CD4-positive, alpha-beta T cell treated with Interleukin-17A for 4 hours (primary cell): ENCODE measurements at places on chromosomes 16 and 17.
A peak's percentile ranks its signal among the peaks of the same experiment; 100 is the strongest.

- DNase-seq, result peak; percentile 61
These were observed 1.2 kb downstream of the LAT start for GRCh38 chr16:28986046-28986445.

DNA sequence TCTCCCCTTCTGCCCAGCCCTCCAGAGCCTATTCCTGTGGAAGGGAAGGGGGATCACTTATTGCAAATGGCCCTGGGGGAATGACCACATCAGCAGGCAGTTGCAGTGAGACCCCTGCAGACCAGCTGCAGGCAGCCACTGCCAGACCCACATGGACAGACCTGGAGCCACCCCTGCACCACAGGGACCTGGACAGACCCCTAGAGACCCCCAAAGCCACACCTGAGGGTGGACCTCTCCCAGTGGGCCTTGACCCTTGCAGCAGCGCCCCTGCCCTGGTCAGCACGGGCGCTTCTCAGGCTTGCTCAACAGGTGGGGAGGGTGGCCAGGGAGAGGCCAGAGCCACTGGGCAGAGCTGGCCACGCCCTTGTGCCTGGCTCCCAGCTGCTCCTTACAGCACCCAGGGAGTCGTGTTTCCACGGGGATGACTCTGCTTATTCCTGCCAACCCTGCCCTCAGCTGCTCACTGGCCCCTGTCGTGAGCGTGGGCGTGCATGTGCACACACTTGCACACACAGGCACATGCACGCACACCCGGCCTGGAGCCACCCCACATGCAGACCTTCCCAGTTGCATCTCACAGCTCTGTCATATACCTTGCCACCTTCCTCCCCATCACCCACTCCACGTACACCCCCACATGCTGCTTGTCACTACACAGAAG, 1.3 kb upstream of the SCN4A start:
- no peak for DNase-seq

GRCh38 chr17:38870259-38871165, 654 bp downstream of the LASP1 start:
- peak; percentile 81 for DNase-seq

DNA sequence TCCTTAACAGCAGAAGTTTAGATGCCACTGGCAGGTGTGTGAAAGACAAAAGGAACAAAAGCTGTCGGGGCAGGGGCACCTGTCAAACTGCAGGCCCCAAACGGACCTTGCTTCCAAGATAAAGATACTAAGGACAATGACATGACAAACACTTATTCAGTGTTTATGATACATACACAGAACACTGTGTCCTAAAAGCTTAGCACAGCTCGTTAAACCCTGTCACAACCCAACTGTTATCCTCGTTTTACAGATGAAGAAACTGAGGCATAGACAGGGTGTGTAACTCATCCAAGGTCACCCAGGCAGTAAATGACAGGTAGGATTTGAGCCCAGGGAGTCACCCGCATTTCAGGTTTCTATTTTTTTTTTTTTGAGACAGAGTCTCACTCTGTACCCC, 9.6 kb downstream of the SDK2 start:
- no peak for DNase-seq
